ENCODE measurements at places on chromosomes 12 and 14.
A peak's percentile ranks its signal among the peaks of the same experiment; 100 is the strongest.

DNA sequence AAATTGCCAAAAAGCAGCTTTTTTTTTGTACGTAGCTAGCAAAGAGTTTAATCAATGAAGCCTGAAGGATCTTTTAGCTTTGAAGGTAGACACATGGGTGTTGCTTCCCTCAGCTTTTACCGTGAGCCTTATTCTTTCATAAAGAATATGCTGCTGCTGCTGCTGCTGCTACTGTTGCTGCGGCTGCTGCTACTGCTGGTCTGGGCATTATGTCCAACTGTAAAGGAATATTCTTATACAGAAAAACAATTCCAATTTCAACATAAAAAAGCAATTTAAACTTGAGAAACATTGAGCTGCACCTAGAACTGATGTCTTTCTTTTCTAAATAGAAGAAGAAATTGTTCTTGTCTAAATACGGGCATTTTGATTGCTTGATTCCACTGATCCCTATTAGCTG, 38.9 kb upstream of the PPP1R12A start:
- no peak for DNase-seq

DNA sequence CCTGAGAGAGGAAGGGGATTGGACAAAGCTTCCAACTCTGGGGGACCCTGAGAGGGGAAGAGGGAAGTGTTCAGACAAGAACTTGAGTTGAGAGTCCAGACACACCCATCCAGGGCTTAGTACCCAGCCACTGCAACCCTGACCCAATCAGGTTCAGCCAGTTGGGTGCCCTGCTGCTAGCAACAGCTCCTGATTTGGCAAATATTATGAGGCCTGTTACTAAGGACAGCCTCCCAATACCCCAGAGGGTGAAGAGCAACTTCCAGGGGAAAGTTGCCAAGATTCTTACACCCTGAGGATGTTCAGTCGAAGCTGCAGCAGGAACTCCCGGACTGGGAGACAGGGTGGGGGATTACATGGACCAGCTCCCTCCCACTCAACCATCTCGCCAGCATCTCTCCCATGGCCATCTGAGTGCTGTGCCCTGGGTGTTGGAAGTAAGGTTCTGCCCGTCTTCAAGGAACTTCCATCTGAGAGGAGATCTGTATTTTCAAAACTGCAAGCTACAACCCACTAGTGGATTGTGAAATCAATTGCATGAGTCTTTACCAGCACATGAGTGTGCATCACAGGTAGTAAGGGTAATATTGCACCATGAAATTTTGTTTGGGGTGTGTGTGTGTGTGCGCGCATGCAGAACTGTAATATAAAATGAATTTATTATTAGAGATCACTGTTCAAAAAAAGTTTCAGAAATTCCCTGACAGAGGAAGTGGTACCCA, 11.5 kb upstream of the KRT78 start:
- DNase-seq = no peak

GRCh38 chr14:90658541-90658967, 157.7 kb downstream of the TTC7B start:
- DNase-seq = no peak

DNA sequence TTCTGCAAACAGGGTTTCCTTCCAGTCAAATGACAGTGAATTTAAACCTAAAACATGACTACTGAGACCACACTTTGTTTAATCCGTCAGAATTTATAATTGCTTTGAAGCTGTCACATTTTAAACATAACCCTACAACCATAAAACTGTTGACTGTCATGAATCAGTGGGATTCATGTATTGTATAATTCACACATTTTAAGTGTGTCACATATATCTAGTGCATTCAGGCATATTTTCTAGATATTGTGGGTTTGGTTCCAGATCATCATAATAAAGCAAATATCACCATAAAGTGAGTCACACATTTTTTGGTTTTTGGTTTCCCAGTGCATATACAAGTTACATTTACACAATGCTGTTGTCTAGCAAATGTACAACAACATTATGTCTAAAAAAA, 304.4 kb downstream of the TMEM132D start:
- DNase-seq = no peak

DNA sequence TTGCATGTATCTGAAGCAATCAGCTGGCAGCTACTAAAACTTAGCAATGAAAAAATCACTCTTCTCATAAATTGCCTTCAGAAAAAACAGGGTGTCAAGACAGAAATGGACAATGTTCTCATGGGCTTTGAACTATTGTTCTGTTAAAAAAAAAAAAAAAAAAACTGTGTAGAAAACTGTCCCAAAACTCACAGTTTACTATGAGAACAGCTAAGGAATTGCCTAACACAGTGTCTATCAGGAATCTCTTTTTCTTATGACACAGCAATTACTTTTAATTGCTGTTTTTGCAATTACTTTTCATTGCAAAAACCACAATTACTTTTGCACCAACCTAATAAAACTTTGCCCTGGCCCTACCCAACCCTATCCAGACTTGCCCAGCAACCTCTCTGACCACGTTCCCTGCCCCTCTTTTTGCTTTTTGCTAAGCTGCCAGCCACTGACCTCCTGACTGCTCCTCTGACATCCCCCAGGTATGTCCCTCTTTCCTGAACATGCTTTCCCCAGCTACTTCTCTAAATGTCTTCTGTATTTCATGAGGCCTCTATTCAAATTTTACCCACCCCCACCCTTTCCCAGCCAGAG, 68.0 kb upstream of the SLCO1C1 start:
- no peak for DNase-seq

DNA sequence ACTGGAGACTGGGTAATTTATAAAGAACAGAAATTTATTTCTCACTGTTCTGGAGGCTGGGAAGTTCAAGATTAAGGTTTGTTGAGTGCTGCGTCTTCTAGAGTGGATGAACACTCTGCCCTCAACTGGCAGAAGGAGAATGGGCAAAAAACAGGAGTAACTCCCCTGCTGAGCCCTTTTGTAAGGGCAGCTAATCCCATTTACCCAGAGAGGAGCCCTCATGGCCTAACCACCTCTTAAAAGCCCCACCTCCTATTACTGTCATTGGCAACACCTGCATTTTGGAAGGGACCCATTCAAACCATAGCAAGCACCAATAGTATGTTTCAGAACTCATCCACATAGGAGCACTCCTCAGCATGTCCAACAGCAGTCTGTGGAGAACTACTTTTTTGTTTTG, 47.4 kb downstream of the BORCS5 start:
- DNase-seq = no peak

- no peak for DNase-seq
These were observed 282.8 kb downstream of the PAWR start for GRCh38 chr12:79407671-79408622.

DNA sequence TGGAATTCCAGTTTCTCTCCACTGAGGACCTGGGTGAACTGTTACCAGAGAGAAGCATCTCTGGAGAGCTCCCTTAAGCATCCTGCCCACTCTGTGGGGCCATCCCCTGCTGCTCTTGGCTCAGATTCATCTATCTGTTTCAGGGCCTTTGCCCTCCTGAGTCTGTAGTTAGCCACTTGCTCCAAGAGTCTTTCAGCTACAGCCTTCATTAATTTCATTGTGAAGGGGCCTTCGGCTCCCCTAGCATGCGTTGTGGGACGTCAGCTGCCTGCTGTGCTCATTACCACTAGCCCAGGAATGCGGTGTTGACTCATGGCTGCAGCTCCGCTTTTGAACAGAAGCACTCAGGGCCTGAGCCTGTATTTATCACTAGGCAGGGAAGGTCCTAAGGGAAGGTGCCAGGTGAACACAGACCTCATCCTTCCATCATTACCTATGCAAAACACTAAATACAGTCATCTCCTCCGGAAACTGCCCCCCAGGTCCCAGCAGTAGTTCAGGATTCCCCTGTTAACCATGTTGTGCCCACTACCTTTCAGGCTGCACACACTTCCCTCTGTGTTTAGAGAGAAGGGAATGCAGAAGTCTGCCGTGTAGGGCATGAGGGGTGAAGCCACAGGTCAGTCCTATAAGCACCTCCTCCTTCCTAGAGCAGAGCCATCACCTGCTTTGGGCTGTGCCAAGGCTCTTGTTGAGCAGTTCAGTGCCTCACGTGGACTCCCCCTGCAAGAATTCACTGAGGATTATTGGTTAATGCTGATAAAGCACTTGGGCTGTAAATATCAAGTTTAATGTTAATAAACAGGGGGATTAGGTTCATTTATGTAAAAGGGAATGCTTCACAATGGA, 191.4 kb downstream of the CACNA1C start:
- DNase-seq = no peak

DNA sequence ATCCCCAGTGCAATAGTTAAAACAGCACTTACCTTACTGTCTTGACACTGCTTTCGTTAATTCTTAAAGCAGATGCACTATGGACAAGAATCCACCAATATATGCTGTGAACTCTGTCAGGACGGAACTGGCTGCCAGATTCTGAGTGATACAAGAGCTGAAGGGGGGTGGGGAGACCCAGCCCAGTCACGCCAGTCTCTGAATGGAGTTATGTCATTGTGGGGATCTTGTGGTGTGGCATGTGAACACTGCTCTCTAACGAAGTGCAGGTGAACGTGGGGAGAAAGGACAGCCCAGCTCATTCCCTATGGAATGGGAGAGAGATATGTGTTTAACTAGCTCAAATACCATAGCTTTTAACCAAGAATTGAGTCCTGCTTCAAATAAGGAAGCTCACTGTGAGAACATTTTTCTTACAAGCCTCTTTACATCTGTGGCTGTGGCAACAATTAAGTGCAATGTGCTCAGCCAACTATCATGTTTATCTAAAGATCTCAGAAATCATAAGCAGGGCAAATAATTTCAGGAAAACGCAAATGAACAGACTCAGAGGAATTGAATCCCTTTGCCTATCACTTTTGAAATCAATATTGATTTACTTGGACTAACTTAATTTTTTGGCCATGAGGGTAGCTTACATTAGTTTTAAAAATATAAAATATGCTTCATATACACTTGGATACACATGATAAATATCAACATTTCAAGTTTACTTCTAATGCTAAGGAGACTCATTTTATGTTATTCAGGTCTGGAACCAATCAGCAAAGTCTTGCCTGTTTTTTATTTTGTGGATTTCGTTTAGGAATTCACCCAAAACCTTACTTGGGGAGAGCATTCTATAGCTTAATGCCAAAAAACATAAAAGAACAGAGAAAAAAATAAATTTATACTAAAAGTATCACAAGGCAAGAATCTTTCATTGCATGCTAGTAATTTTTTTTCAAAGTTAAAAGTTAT, at the start of gene LUM:
LUM (minus strand) TSS at position 129 of the 960 bp plus-strand sequence. CDS start 2,515 bp downstream, outside the sequence.
- DNase-seq = no peak

DNA sequence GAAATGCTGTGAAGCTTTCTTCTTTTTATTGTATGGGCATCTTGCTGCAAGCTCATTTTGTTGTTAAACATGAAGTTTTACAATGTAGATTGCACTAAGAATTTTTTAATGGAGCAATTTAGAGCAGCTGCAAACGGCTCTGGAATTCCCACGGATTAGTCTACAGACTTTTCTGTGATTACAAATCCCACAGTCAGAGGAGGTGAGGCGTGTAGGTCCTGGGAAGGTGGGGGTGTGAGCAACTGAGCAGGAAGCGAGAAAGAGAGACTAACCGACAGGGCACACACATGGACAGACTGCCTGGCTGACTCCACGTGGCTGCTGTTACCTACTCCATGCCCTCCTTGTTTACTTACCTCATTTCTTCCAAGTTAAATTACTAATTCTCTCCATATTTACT, 348.5 kb downstream of the NPAS3 start:
- DNase-seq = no peak

GRCh38 chr12:113424915-113425823, 3.0 kb downstream of the SDSL start:
- peak; percentile 29 for DNase-seq

- no peak for DNase-seq
These were observed 3.2 kb downstream of the MGST1 start for GRCh38 chr12:16350682-16351081.

DNA sequence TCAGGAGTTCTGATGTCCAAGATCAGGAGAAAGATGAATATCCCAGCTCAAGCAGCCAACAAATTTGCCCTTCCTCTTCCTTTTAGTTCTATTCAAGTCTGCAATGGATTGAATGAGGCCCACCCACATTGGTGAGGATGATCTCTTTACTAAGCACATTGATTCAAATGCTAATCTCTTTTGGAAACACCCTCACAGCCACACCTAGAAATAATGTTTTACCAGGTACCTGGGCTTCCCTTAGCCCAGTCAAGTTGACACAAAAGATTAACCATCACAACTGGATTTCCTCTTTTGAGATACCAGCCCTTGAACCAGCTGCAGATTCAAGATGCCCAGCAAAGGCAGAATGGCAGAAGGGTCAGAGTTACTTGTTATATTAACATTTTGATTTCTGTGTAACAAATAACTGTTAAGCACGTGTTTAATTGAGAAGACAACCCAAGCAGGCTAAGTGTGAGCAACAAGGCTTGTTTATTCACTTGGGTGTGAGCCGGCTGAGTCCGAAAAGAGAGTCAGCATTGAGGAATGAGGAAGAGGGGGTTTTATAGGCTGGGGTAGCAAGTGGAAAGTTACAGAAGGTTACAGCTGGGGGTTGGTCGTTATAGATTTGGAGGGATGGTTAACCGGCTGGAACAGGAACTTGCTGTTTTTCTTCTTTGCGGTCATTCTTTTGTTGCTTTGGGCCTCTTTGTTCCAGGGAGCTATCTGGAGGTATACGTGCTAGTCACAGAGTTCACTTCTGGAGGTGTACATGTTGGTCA, 180.3 kb downstream of the EMP1 start:
- DNase-seq = no peak

- DNase-seq = no peak
These were observed 125.0 kb downstream of the PIWIL1 start for GRCh38 chr12:130462558-130463274.

- DNase-seq = no peak
These were observed 242.2 kb upstream of the OR4E1 start for GRCh38 chr14:21915826-21916225.

DNA sequence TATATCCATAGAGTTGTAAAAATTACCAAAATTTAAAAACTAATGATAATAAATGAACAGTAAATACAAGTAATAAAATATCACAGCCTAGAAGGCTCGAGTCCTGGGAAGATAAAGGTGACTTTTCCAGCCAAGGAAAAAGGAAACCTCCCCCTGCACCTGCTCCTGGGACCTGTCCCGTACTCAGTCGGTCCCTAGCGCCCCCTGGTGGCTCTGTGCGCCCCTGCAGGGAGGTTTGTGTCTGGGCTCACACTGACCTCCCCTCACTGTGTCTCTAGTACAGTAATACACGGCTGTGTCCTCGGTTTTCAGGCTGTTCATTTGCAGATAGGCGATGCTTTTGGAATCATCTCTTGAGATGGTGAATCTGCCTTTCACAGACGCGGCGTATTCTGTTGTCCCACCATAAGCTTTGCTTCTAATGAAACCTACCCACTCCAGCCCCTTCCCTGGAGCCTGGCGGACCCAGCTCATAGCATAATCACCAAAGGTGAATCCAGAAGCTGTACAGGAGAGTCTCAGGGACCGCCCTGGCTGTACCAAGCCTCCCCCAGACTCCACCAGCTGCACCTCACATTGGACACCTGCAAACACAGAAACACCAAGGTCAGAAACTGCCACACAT, 1030.4 kb downstream of the TMEM121 start:
- DNase-seq = peak; percentile 76

- DNase-seq = no peak
These were observed 13.9 kb upstream of the PCED1B start for GRCh38 chr12:47065546-47065945.

GRCh38 chr14:104302794-104303405, 164.5 kb downstream of the KIF26A start:
- DNase-seq = no peak

Data from activated CD4-positive, alpha-beta T cell treated with anti-CD3 and anti-CD28 coated beads for 24 hours (primary cell).